Stimulated activated CD4-positive, alpha-beta T cell treated with anti-CD3 and anti-CD28 coated beads, Interleukin-2, amount 100 ng/mL, for 48 hours (primary cell): ENCODE measurements at places on chromosomes 16 and 17.

- no peak for DNase-seq
Measured at GRCh38 chr16:17160285-17160853, 310.4 kb downstream of the XYLT1 start.

- DNase-seq: no peak
Measured at GRCh38 chr17:16287563-16288027, 65.7 kb downstream of the CENPV start.

- no peak for DNase-seq
Measured at GRCh38 chr17:43352579-43353331, 46.0 kb upstream of the ARL4D start.

DNA sequence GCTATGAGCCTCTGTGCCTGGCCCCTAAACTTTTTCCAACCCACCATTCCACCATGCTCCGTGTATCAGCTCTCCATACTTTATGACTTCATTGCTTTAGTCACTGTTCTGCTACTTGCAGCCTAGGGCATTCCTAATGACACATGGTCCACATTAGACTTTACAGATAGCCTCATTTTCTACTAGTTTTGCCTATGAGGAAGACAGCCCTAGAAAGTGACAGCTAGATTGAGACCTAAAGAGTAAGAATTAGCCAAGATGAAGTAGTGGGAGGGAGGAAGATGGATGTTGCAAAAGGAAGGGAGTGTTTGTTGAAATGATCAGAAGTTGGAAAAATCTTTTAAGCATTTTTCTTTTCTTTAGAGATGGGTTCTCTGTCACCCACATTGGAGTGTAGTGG, 11.0 kb downstream of the C16orf54 start:
- no peak for DNase-seq

- no peak for DNase-seq
Measured at GRCh38 chr17:41710472-41711090, 1.6 kb upstream of the GAST start.

DNA sequence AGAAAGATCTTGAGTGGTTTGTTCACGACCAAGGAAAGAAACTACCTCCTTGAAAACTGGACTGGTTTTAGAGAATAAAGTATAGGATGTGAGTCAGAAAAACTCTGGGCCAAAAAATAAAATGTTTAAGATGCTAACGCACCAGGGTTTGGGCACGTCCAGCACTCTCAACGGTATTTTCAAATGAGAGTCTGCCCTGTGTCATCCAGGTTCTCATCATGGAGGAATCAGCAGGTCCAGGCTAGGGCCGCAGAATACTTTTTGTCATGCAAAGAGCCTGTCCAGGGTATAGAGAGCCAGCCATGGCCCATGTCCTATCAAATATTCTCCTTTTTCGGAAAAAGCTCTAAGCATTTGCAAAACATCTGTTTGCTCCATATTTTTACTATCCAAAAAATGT, 2.4 kb downstream of the NXN start:
- DNase-seq: no peak

DNA sequence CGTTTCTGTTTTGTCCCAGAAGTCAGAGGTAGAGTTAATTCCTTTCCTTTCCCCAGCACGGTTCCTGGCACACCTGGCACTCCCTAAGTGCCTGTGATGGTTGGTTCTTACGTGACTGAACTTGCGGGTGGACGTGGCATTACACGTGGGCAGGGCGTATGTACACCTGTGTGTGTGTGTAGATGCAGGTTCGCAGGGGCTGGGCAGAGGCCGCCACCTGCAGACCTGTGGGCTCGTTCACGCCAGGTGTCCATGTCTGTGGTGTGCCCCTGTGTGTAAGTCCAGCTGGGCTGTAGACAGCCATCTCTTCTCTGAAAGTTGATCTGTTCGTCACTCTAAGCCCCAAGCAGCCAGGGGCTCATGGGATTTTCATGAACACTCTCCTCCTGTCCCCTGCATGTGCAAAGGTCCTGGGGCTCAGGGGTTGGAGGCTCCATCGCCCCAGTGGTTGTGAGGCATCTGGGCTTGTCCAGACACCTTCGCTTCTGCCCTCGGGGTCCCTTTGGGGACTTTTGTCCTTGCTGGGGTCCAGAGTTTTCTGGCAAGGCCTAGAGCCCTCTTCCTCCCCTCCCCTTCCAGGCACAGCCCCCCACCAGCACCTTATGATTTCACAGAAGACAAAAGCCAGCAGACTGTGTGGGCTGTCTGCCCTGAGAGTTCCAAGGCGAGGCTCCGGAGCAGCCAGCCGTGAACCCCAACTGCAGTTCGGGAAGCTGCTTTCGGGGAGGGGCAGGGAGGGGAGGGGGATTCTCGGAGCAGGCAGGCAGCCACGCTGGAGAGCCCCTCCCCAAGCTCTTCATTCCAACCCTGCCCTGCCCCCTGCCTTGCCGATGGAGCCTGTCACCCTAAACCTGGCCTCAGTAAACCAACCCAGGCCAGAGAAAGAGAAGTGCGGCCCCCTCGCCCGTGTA, 5.4 kb upstream of the FSCN2 start:
- DNase-seq: no peak

DNA sequence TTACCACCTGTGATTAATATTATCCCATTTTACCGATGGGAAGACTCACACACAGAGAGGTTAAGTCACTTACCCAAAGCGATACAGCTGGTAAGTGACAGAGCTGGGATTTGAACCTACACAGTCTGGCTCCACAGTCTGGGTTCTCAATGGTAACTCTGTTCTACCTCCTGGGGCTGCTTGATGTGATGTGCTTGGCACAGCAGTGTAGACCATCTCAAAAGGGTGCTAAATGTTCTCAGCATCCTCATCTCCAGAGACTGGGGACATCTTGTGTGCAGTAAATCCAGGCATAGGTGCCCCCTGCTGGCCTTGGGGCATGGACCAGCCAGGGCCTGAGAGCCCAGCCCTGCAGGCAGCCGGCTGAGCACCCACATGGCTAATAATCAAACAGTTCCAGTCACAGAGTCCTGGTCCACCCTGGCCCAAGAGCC, 15.4 kb upstream of the KATNB1 start:
- peak; percentile 41 for DNase-seq

DNA sequence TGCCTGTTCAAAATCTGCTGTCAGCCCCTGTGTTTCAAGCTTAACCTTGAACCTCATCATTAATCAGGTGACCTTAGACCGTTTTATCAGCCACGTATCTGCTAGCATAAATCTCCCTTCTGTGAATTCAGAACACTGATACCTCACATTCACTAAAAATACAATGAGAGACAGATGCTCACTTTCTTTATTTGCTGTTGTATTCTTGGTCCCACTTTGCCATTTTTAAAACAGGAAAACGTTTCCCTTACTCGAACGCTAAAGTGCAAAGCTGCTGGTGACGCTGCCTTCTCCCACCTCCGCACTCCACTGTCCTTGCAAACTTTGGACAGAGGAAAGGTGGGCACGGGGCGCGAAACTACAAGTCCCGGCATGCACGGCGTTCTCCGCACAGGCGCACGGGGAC, 220 bp upstream of the ARHGAP44 start:
- DNase-seq: no peak

DNA sequence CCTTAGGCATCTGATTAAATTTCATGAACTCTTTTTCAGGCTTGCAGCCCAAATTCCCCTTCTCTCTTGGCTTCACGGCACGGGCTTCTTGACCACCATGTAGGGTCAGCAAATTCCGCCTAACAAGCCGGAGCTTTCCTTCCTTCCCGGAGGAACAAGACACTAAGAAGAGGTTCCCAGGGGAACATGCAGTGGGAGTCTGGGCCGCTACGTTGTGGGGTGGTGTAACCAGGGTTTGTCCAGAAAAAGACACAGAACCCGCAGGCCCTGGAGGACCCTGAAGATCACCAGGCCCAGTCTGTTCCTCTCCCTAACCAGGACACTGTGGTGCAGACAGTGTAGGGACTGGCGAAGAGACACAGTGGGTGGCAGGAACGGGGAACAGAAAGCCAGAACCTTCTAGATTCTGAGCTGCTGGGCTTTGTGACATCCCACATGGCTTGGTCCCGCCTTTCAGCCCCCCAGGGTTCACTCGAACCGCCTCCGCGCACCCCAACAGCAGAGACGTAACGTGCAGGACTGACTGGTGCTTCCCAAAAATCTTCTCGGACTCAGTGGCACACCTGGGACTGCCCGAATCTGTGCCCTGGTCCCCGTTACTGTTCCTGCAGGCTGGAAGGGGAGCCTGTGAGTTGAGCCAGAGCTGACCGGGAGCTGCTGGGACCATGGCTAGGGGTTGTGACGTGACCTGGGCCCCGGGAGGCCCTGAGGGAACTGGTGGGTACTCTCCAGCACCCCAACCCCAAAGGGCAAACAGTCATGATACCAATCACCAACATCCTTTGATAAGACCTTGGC, 55.2 kb downstream of the TBC1D16 start:
- DNase-seq: no peak

DNA sequence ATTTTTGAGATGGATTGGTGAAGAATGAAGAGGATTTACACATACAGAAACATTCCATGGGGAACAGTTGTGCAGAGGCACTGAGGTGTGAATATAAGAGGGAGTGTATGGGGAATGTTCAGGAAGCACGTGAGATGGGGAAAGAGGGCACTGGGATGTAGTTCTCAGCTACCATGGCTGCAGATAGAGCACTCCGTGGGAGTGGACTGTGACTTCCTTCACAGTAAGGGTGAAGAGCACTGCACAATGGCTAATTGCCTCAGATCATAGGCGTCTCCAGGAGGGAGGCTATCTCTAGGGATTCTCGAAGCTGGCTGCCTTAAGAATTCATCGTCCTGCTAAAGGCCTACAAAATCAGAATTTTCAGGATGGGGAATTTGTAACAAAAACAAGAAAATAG, 7.0 kb downstream of the YPEL2 start:
- no peak for DNase-seq

DNA sequence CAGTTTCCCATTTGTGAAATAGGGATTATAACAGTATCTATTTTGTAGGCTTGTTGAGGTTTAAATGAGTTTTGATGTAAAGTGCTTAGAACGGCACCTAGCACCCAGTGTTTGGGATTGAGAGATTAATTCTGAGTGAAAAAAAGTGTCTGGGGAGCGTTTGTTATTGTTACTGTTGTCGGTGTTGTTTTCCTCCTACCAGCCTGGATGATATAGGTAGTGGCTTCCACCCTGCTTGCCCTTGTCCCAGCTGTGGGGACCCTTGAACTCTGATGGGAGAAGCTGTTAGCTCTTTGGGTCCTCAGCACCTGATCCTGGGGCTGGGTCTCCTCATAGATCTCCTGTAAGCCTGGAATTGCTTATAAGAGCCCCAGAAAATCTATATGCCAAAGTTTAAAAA, 4.9 kb downstream of the FMNL1 start:
- DNase-seq: no peak

DNA sequence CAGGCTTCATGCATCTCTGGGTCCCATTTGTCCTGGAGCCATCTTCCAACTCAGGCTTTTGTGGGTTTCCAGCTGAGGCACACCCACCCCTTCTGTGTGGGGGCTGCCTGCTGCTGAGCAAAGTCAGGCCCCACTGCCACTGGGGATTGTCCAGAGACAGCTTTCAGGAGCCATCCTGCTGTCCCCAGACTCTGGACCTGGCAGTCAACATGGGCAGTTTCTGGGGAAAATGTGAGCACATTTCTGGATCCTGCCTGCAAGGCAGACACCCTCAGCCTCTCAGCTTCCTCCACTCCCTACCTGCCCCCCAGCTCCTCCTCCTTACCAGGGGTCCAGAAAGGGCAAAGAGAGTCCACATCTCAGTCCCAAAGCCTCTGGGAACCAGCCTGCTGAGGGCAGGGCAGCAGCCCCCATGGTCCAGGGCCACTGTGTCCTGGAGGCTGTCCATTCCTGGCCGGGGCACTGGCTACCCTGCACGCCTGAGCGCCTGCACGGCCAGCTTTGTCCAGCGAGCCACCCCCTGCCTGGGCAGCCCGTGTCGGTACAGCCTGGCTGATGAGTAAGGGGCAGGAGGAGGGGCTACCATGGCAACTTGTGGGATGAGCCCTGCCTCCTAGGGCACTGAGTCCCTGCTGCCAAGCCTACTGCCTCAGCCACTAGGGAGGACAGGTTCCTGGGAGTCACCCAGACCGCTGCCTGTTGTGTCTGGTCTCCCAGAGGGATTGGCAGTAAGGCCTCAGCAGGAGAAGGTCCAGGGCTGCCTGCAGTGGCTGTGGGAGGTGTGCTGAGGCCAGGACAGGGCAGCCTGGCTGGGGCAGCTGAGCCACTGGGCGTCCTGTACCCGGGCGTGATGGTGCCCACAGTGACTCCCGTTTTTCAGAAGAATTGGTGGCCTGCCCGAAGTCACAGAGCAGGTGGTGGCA, at the start of gene SLC47A2:
TSS of gene SLC47A2 (minus strand) at position 477 of the 923 bp plus-strand sequence. CDS start at position 448, 29 bp downstream.
- DNase-seq: no peak

DNA sequence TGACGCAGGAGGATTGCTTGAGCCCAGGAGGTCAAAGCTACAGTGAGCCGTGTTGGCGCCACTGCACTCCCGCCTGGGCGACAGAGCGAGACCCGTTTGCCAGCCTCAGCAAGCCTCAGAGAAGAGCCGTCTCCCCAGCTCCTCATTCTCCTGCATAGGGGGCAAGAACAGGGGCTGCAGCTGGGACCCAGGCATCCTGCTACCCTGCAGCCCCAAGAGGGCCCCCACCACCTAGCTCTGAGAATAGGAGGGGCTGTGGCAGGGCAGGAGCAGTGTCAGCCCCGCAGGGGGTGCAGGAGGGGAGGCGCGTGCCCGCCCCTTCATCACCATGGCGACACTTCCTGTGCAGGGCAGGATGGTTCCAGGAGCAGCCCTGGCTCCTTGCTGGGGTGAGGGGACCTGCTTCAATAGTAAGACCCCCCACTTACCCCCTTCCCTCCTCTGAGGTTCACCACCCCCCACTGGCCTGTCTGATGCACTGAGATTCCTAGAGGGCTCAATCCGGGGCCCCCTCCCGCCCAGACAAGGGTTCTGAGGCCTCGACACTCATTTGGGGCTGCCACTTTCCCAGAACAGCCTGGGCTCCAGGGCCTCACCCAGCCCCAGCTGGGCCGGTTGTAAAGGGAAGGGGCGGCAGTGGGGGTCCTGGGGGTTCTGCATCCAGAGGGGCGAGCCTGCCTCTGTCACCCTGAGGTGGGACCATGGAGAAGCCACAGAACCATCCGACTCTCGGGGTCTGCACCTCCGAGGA, 20.2 kb downstream of the VASN start:
- DNase-seq: no peak

- no peak for DNase-seq
Measured at GRCh38 chr16:69190598-69190997, 3.6 kb downstream of the SNTB2 start.

GRCh38 chr17:68290955-68291835, at the start of the genes ARSG and SLC16A6:
TSS of gene ARSG (plus strand) at chr17:68291495. CDS start at chr17:68307494, 15,999 bp downstream.
TSS of gene SLC16A6 (minus strand) at chr17:68291127. CDS start at chr17:68278320, 12,807 bp downstream.
- peak; percentile 73 for DNase-seq
